ENCODE measurements at places on chromosomes 1 and 21.

DNA sequence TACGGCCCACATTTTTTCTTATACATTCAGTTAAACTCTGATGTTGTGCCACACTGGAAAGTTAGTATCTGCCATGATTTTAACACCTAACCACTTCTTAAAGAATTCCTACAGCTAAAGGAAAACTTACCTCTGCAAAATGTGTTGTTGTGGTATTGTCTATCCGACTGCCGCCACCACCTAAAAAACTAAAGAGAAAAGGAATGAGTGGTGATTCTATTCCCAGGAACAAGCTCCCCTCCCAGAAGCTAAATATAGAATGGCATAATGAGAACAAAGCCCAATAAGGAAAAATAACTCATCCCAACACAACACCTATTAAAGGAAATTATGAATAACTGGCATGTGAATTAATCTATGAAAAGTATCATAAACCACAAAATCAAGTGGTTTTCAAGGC lies 39.5 kb downstream of the RNF115 start:
- DNase-seq: no peak

DNA sequence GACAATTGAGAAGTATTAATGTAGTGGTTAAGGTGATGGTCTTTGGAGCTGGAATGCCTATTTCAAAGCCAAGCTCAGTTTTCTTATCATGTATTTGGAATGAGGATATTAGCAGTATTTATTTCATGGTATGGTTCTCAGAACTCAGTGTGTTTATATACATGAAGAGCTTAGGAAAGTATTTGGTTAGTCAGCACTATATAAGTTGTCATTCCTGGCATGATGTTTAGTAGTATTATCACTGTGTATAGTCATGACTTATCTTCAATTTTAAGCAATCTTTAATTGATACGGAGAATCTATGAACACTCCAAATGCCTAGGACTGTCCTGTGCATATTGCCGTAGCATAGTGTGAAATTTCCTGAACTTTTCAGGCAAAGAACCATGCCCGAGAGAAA lies 501.9 kb upstream of the USP24 start:
- no peak for DNase-seq

- no peak for DNase-seq
These were observed 33.5 kb upstream of the RGS4 start for GRCh38 chr1:163035446-163036249.

GRCh38 chr1:18112611-18113010 lies 5.0 kb downstream of the IGSF21 start:
- DNase-seq: no peak
